Activated gamma-delta T cell treated with Interleukin-2 at 50 U/mL for 16 hours (primary cell): ENCODE measurements at places on chromosomes 2 and 18.
A peak's percentile ranks its signal among the peaks of the same experiment; 100 is the strongest.

GRCh38 chr18:74633652-74634352, 36.1 kb downstream of the ZNF407 start:
- no peak for DNase-seq

GRCh38 chr2:135473567-135473966, 57.5 kb downstream of the ZRANB3 start:
- DNase-seq, result peak; percentile 10

DNA sequence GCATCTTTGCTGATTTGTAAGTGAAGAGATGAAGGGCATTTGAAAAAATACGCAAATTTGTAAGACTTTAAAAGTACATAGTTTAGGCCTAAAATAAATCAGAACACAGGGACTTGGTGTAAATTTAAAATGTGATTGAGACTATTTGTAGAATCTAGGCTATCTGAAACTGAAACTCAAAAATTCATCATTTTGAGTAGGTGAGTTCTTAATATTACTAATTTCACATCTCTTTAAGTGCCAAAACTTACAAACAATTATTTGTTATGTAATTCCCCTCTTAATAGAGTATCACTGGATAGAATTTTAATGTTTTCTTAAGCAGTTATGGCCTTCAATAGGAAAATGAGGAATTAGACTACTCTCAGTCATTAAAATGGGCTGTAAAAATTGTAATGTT, 14.0 kb upstream of the HRH4 start:
- DNase-seq, result no peak

- no peak for DNase-seq
Observed at GRCh38 chr2:3317871-3318590, 59.6 kb downstream of the EIPR1 start.

DNA sequence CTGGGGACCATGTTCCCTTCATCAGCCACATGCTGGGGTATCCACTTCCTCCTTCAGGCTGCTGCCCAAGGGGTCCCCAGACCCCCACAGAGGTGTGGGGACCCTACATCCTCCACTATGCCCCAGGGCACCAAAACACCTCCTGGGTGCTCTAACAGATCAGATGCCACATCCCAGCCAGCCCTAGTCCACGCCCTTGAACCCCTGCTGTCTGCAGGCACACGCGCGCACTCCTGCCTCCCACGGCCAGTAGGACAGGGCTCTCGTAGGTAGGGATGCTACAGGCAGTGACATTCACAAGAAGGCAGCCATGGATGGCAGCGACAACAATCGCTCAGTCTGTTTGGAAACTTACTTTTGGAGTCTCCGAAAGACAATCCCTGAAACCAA, 3.0 kb upstream of the GPC1 start:
- DNase-seq, result no peak

DNA sequence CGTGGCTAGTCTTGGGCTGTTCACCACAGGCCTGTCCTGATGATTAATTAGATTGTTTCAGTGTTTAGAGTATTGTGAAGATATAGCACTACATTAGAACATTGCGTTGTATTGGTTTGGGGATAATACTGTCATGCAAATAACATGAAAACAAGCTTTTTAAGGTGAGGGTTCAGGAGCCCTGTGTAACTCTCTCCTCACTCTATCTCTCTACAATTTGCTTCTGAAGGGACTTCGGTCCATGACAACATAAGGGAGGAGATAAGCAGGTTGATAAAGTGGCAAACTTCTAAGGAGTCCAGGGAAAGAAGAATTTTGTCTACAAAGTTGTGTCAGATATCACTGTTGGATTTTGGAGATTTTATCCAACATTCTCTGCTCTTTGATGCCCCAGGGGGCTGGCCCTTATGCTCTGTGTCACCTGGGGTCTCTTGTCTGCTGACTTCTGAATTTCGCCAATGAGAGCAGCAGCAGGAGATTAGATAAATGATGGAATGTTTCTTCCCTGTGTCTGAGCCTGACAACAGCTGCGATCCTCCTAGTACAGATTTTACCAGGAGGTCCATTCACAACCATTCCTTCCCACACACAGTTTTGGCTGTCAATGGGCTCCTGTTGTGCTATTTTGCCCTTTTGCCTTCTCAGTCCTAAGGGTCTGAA, 3.3 kb downstream of the TNP1 start:
- DNase-seq, result no peak

- DNase-seq, result no peak
Observed at GRCh38 chr2:140975237-140975636, 1155.6 kb downstream of the LRP1B start.

DNA sequence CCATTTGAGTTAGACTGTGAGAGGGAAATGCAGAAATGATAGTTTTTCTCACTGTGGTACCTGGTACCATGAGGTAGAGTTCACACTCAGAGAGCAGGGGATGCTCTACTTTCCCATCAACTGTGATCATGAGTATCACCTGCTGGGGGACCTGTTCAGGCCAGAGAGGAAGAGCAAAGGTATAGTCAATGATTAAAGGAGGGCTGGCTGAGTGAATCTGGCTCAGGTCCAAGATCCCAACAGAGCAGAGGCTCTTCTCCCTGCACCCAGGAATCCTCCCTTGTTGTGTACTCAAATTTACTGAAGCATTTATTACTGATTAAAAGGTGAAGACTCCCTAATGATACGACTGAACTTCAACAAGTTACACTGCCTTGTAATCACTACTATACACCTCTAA, 104.6 kb upstream of the CHRNA1 start:
- no peak for DNase-seq

DNA sequence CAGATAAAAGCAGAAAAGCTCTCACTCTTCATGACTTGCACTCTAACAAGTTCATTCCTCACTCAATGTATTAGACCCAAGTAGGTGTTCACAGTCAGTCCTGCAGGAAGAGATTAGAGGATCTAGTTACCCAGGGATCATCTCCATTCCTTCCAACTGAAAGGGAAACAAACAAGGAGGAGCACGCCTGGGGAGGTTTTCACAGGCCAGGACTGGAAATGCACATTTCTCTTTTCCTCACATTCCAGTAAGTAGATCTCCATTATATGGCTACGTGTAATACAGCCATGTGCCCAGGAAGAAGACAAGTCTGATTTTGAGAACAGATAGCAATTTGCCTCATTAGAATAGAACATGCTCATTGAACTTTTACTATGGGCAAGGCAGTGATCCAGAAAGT, 1132.2 kb upstream of the FAM98A start:
- no peak for DNase-seq

GRCh38 chr18:45876161-45876560, 50.7 kb downstream of the SIGLEC15 start:
- DNase-seq, result no peak

DNA sequence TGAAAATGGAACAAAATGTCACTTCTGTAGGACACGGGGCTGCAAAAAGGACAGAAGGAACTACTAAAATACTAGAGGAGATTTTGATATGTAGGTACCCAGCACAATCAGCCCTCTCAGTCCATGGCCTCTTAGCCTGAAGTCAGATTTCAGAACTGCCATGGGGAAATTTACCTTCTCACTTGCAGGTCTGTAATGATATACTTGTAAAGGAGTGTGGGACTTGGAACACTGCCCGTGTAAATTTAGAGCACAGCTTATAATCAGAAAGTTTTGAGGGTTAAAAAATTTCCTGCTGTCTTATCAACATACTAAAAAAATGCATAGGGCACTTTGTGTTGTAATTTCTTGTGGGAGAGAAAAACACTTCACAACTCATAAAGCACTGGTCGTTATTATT, 60.6 kb downstream of the ZEB2 start:
- DNase-seq, result no peak

- no peak for DNase-seq
Observed at GRCh38 chr2:175233135-175233719, 51.7 kb upstream of the ATP5MC3 start.

- DNase-seq, result no peak
Observed at GRCh38 chr18:57803103-57803969, at the start of gene ATP8B1. Gene ATP8B1, minus strand, starts transcription at chr18:57803315. Its CDS starts 71,508 bp downstream, at chr18:57731807.

- no peak for DNase-seq
Observed at GRCh38 chr2:84959095-84959565, 11.8 kb upstream of the KCMF1 start.

- no peak for DNase-seq
Observed at GRCh38 chr2:144567745-144568144, 47.8 kb upstream of the ZEB2 start.

DNA sequence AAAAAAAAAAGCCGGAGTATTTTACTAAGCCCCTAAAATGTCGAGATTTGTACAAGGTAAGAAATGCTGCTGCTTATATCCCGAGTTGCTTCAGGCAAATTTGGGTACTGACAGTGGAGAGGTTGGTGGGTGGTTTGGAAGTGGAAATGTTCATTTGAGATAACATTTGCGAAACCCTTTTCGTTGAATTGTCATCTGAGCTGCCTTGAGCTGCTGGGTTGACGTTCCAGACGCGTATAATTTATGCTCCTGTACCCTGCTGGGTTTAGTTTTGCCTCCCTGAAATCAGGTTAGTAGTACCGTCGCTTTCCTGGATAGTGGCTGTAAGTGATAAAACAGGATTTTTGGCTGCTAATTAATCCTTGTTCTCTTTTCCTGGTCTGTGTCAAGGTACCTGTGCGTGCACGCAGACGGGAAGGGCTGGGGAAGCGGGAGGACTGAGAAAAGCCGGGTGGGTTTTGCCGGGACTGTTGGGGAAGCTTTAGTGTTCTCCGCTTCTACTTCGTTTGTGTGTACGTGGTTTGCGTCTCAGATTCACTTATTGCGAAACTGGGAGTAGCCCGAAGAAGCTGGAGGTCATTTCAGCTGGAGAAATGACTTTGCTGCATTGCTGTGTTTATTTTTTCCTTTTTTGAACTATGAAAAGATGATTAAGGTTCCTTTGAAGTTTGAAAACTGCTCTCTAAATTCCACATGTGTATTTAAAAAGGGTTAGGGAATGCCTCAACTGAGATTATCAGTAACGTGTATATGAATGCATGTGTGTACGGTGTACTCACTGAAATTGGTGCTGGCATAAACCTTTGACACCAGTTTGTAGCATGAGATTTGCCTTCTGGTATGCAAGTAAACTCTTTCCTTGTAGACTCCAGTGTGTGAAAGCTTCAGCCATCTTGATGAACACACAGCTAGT, 709 bp downstream of the UGP2 start:
- no peak for DNase-seq

- no peak for DNase-seq
Observed at GRCh38 chr18:13376298-13376840, 157.8 kb downstream of the LDLRAD4 start.

GRCh38 chr18:12639990-12640880, 17.7 kb downstream of the SPIRE1 start:
- no peak for DNase-seq

DNA sequence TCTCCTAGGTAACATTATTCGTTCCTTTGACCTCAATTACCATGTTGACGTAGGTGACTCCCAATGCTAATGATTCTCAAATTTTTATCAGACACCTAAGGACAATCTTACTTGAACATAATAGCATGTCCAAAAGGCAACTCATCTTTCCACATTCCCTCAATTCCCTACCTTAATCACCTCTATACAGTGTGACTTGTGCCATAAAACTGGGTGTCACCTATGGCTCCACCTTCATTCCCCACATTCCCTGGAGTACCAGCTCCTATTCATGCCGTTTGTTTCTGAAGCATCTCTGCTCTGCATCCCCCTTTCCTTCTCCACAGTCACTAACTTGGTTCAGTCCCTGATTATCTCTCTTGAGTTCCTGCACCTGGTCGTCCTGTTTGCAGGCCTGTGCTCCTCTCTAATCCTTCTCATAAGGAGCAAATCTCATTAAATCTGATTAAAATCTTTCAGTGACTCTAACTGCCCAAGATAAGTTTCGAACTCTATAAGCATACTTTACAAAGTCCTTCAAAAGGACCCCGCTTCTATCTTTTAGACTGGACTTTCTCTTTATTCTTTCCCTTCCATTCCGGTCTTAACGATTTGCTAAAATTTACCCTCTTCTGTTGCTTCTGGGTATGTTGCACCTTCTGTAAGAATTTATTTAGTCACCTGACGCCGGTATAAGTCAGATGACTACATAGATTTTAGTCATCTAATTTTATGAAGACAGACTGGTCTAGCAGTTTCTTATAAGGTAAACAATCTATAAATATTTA, 128.7 kb downstream of the OSBPL1A start:
- DNase-seq, result no peak
